ENCODE measurements at places on chromosomes 4 and X.
A peak's percentile ranks its signal among the peaks of the same experiment; 100 is the strongest.

GRCh38 chr4:43782391-43782790 is 666.2 kb downstream of the KCTD8 start:
- DNase-seq, result no peak

DNA sequence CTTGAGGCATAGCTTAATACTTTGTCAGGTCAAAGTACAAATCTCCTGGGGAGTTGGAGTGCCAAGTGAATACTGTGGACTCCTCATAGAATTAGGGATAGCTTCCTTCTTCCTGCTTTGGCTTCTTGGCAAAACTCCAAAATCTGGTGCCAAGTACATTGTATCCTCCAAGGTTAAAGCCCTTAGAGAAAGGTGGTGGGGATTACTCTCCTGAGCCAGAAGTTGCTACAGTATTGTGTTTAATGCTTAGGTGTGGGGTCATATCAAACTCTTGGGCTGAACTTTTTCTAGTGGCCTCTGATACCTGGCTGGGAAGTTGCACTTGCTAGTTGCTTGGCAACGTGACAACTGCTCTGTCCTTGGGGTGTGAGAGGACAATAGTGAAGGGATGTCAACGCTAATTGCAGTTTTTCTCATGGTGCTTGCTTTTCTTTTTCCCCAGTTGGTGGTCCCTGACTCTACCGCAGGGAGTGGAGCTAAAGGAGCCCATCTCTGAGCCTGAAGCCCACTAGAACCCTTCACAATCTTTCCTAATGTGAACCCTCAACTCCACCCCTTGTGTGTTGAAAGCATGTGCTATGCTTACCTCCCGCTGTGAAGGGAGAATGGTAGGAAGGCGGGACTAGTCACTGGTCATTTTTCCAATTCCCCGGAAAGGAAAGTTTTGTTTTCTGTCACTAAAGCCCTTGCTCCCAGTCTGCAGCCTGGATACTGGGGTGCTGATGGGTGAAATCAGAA is 35.5 kb downstream of the DLG3 start:
- no peak for DNase-seq

- no peak for DNase-seq
Measured at GRCh38 chr4:103075435-103075893, 1.1 kb downstream of the SLC9B2 start.

DNA sequence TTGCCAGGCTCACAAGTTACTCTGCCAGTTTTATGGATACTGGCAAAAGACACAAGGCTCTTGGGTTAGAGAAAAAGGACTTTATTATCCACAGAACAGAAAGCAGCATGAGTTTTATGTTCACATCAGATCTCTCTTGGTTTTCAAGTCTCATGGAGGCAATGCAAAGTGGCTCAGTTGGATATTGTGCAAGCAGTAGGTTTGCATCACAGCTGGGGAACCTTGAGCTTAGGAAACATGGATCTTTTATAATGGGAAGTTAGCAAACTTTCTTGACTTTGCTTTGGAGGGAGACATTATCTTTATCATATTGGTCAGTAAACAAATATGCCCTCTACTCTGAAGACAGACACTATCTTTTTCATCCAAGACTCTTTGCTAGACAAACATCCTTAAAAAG is 109.2 kb upstream of the GRPR start:
- DNase-seq, result no peak

DNA sequence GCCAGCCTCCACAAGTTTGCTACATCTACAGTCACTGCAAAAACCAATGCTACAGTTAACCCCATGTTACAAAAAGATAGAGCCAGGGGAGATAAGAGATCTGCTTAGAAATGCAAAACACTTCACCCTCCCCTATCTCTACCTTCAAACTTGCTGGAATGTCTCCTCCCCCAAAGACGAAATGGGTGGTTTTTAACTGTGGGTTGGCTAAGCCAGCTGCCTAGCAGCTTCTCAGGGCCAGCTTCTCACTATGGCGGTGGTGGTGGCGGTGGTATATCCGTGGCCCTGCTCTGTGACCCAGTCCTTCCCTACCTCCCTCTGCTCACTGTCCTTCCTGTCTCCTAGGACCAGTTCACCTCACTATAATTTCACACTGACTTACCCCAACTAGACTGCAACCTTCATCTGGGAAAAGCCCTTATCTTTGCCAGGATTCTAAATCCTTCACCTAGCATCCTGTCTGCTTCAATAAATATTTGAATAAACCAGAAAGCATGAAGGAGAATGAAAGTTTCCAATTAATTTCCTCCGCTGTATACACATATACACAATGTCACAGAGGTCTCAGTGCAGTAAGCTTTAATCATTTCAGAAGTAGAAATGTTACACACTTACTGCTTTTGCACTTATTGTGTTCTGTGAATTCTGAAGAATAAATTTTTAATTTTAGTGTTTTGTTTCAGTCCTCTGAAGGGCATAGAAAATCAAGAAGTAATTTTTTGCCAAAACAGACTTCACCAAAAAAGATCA is 46.3 kb downstream of the SH3KBP1 start:
- peak; percentile 89 for DNase-seq

DNA sequence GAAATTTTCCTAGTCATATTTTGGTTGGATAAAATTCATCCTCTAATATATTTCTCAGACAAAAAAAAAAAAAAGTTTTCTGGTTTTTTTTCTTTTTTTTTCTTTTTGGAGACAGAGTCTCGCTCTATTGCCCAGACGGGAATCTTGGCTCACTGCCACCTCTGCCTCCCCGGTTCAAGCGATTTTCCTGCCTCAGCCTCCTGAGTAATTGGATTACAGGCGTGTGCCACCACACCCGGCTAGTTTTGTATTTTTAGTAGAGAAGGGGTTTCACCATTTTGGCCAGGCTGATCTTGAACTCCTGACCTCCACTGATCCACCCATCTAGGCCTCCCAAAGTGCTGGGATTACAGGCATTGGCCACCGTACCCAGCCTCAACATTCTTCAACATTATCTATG is 432.7 kb upstream of the PABPC4L start:
- DNase-seq, result no peak

GRCh38 chr4:73705056-73705432 is 35.3 kb upstream of the CXCL8 start:
- no peak for DNase-seq

- peak; percentile 85 for DNase-seq
Measured at GRCh38 chr4:74228691-74229640, 71.0 kb downstream of the MTHFD2L start.

GRCh38 chr4:171221181-171221580 is 592.0 kb upstream of the GALNTL6 start:
- no peak for DNase-seq

- DNase-seq, result no peak
Measured at GRCh38 chr4:23438764-23439163, 451.1 kb downstream of the PPARGC1A start.

- DNase-seq, result peak; percentile 21
Measured at GRCh38 chrX:95764972-95765451, 919.6 kb upstream of the DIAPH2 start.

DNA sequence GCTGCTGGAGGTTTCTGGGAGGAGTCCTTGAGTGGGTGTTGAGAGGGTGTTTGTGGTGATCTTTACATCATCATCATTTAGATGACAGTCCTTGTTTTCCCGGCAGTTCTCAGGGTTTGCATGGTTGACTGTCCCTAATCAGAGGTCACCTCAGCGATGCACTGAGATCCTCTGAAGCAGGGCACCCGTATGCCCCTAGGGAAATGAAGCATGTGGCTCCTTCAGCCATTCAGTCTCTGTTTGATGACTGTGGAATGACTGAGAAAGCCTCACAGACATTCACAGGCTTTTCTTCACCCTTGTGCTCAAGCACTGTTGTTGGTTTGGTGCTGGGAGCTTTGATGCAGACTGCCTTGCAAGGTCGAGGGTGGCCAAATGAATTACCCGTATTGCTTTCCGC is 474.7 kb downstream of the SPRY1 start:
- DNase-seq, result no peak

DNA sequence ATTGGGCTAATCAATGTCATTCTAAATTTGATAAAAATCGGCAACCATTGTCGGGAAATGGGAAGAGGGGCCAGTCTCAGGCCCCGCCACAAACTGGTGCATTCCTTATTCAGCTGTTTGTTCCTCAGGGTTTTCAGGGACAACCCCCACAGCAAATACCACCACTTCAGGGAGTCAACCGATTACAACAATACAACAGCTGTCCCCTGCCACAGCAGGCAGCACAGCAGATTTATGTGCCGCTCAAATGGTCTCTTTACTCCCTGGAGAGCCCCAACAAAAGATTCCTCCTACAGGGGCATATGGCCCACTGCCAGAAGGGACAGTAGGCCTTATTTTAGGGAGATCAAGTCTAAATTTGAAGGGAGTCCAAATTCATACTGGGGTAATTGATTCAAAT is 61.8 kb downstream of the ZNF732 start:
- DNase-seq, result no peak

DNA sequence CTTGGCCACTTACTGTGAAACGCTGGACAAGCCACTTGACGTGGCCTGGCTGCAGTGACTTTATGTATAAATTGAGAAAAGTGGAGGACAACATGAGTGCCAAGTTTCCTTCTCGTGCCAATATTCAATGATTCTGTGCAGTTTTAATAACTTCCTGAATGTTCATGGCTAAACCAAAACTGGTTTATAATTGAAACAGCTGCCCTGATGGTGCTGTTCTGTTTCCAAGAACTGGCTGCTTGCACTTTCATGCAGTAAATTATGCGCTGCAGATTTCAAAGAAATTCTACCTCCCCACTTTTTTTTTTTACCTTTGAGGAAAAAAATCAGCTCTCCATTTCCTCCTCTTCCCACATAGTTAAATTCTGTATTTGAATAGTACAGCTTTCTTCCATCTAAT is 205.2 kb upstream of the CASK start:
- DNase-seq, result no peak

- no peak for DNase-seq
Measured at GRCh38 chrX:133538148-133538547, 122.9 kb upstream of the GPC4 start.

DNA sequence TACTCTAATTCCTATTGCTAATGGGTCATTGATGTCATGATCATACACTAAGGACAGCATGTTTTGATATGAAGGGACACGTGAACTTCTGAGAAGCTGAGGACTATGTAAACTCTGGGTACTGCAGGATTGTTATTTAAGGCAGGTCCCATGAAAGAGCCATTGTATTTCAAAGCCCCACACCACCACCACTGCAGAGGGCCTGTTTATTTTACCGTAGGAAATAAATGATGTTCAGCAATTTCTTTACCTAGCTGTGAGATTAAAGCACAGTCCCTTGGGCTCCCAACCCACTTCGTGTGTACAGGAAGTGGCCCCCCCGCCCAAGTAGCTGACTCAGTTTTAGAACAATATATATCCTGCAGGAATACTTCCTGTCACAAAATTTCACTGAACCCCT is 89.8 kb upstream of the ACSL4 start:
- no peak for DNase-seq

DNA sequence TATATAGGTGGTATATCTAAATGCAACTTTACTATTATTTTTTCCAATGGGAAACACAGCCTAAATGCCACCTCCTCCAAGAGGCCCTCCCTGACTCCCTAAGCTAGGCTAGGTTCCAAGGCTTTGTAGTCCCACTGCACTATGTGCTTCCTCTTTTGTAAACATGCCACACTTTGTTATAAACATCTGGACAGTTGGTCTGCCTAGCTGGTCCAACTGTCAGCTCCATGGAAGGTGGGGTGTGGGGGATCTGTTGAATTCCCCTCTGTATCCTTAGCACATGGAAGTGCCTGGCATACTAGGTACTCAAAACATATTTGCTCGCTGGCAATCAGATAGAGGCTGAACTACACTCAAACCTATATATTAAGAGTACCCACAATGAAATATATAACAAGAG is 63.4 kb downstream of the SLC9A7 start:
- DNase-seq, result no peak

DNA sequence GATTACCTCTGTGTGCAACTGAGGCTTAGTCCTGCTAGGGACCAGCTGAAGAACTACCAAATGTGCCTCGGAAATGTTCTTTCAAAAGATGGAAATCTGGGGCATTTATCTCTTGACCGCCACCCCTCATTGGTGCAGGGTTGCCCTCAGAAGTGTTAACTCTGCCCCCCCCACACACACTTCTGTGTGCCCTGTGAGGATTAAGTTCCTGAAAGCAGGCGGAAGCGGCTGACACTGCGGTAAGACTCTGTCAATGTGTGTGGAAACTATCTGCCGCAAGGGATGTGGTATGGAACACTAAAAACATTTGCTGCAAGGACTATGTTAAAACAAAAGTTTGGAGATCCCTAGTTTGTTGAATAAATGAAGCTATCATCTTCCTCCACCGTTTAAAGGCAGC is 106.9 kb upstream of the NDP start:
- DNase-seq, result no peak

DNA sequence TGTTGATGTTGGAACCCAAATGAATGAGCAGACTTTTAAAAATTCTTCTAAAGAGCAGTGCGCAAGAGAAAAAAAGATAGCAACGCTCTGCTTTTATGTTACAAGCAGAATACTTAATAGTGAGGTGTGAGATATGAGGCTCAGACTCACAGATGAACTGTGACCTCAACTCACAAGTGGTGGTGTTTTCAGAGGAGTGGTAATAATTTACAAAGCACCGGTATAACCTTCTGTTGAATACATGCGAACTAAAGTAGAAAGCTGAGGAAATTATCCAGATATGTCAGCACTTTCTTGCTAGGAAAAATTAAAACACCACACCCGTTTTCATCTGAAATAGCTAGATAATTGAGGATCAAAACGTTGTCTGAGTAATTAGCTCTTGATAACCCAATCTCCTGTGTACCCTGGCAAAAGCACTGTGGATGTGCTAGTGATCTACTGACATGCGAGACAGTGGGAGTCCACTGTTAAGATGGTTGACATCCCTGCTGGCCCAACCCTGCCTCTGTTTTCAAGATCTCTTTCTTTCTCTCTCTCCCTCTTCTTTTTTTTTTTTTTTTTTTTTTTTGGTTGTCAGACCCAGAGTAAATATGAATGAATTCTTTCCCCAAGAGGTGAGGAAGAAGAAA is 6.9 kb upstream of the TLL1 start:
- DNase-seq, result peak; percentile 29

DNA sequence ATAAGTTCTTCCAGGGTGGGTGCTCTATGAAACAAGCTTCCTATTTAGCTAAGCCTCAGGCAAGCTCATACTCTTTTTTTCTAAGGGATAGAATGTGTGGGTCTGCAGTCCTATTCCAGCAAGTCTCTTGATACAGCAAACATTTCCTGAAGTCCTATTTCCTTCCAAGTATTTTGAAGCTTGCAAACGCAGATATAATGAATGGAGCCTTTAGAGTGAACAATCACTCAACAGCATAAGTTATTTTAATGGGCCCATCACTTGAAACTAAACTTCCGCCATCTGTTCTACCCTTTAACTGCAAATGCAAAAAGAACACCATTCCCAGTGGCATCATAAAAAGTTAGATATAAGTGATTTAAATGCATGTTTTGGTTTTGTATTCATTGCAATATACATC is 108.3 kb upstream of the TAPT1 start:
- no peak for DNase-seq

GRCh38 chrX:101958139-101958538 is 26.3 kb upstream of the ZMAT1 start:
- no peak for DNase-seq

- no peak for DNase-seq
Measured at GRCh38 chr4:109004418-109004817, 241.6 kb upstream of the ETNPPL start.

- no peak for DNase-seq
Measured at GRCh38 chr4:79842162-79842561, 230.9 kb downstream of the ANTXR2 start.
